Kidney (tissue), 22 donors: ENCODE measurements at places on chromosomes 7 and 10. TPM values are rescaled to one million over a fixed set of nuclear protein-coding genes. Genes with fewer than 3 reads are reported as not detected.

- DNase-seq: no peak
These were observed 12.8 kb upstream of the COL17A1 start for GRCh38 chr10:104098358-104098925.

DNA sequence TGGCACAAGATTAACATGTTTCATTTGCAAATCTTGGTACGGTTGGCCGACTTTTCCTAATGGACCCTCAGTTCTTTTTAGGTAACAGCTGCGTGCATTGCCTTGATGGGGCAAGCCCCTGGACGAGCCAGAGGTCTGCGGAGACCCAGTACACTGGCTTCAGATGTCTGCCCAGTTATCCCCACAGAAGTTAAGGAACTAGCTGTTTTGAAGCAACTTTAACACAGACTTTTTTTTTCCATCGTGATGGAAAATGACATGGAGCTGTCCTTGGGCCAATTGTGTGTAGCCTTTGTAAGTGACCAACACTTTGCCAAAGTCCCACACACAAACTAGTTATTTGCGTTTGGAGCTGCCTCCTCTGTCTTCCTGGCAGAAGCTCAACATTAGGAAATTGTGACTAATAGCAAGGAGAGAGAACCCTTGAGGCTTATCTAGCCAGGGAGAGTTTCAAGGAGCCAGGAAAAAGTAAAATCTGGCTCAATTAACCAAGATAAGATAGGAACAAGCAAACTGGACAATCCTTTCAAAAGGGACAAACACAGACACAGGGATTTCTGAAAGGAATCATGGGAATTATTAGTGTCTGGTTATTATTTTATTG lies 99.6 kb upstream of the BMPER start:
- no peak for DNase-seq

DNA sequence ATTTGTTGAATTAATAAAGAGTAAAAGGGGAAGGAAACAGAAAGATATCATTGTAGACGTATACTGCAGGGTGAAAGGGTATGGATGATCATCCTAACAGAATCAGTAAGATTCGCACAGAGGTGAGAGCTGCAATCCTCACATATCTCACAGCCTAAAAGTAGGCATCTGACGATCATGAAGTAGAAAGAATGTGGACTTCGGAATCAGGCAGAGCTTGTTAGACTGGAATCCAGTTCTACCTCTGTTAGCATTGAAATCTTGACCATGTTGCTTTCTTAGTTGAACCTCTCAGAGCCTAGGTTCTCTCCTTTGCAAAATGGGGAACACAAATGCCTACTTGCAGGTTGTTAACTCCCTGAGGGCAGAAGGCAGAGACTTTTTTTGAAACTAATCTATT lies 320.0 kb upstream of the C7orf33 start:
- DNase-seq: no peak

- no peak for DNase-seq
These were observed 448.9 kb downstream of the PLXDC2 start for GRCh38 chr10:20265146-20265545.

Gene PDZD7
- polyA plus RNA-seq: 1.9 TPM
